Body of pancreas (tissue), 4 donors: ENCODE measurements at places on chromosomes 16 and 17. TPM values are rescaled to one million over a fixed set of nuclear protein-coding genes. Genes with fewer than 3 reads are reported as not detected.

DNA sequence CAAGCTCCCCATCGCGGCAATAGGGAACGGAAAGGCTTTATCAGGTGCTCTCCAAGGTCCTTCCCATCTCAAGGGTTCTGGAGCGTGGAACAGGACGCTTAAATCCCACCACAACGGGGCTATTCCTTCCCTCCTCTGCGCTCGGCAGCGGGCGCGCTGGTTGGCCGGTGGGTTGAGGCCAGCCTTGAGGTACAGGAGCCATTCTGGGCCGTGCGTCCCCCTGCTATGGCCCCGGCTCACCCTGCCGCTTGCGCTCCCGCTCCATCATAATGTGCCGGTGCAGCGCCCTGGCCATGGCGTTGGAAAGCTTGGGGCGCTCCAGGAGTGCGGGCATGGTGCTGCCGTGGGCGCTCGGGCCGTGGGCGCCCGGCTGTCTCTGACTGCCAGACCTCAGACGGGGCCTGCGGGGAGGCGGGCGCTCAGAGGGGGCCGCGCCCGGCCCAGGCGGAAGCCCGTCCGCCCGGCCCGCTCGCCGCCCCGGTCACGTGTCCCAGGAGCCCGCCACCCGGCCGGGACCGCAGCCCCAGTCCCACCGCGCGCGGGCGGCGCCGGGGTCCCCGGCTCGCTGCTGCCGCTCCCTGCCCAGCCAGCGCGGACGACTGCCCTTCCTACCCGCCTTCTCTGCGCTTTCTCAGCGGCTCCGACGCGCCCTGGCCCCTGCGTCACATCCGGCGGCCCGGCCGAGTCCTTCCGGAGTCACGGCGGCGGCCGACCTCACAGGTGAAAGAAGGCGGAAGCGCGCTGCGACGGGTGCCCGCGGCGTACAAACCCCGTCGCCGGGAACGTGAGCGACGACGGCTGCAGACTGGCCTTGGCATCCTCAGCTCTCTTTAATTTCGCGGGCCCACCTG lies at the start of gene GPS2:
TSS of gene GPS2 (minus strand) at position 642 of the 851 bp plus-strand sequence. CDS start at position 334, 308 bp downstream.
- H3K36me3 ChIP-seq: peaks cover 35% of the 10 kb centered on the region
- H3K4me1 ChIP-seq: peaks cover 49% of the 10 kb centered on the region
- H3K27me3 ChIP-seq: no peaks in the 10 kb centered on the region
- peak within 1 kb of the TSS; percentile 91 for H3K4me3 ChIP-seq
- peak within 1 kb of the TSS; percentile 90 for H3K27ac ChIP-seq

GRCh38 chr17:57440522-57441269 lies 184.4 kb downstream of the MSI2 start:
- no peak overlapping the region for H3K27ac ChIP-seq
- peak; percentile 53 for DNase-seq
- H3K4me3 ChIP-seq: no peak overlapping the region
- H3K36me3 ChIP-seq: no peaks in the 10 kb centered on the region
- no peaks in the 10 kb centered on the region for H3K27me3 ChIP-seq

DNA sequence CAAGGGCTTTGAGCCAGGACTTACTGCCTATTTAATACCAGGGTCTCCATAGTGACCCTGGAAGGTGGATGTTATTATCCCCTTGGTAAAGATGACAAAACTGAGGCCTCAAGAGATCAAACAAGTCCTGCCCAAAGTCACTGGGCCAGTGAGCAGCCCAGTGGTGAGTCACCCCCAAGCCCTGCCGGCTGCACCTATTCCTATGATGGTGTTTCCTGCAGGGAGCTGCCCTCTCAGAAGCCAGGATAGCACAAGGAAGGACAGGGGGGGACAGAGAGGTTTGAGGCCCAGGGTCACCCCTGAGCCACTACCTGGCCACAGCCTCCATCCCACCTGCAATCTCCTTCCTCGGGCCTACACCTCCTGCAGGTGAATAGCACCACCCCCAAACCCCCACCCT lies 90.9 kb downstream of the SDK2 start:
- no peaks in the 10 kb centered on the region for H3K27me3 ChIP-seq
- H3K4me3 ChIP-seq: no peak overlapping the region
- no peaks in the 10 kb centered on the region for H3K36me3 ChIP-seq

GRCh38 chr16:51464996-51465395 lies 313.9 kb upstream of the SALL1 start:
- H3K4me3 ChIP-seq: no peak overlapping the region
- H3K27me3 ChIP-seq: no peaks in the 10 kb centered on the region
- no peak for DNase-seq
- no peaks in the 10 kb centered on the region for H3K36me3 ChIP-seq

GRCh38 chr16:86963600-86964575 lies 353.3 kb downstream of the C16orf95 start:
- H3K27ac ChIP-seq: no peak overlapping the region
- no peaks in the 10 kb centered on the region for H3K36me3 ChIP-seq
- no peaks in the 10 kb centered on the region for H3K27me3 ChIP-seq
- H3K4me1 ChIP-seq: no peaks in the 10 kb centered on the region
- DNase-seq: no peak
- H3K4me3 ChIP-seq: no peak overlapping the region

DNA sequence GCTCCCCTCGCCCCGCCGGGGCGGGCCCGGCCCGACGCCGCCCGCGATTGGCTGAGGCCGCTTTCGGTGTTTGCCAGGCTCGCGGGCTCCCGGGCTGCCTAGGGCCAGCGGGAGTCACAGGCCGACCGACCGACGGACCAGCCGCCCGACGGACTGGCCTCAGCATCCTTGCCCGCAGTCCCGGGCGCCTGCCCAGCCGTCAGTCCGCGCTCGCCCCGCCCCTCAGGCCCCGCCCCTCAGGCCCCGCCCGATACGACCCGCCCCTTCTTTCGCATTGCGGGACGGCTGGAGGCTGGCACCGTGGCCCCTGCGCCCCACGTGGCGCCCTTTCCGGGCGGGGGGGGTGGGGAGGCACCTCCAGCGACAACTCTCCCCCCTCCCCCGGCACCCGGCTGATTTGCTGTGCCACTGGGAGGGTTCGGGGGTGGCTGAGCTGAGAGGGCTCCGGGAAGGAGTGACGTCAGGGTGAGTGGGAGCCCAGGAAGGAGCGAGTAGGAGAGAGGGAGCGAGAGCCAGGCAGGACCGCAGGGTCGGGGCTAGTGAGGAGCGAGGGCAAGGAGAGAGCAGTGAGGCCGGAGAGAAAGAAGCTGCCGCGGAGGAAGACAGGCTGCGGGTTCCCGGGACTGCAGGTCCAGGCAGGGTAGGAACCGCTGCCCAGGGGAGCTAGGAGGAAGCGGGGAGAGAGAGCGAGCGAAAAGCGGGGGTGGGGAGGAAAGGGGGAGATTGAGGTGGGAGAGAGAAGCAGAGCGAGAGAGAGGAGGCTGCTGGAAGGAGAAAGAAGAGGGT lies at the start of gene ASPHD1:
TSS of gene ASPHD1 (plus strand) at position 387 of the 786 bp plus-strand sequence. CDS start 484 bp downstream, outside the sequence.
- H3K4me3 ChIP-seq: peak within 1 kb of the TSS; percentile 24
- H3K27me3 ChIP-seq: no peaks in the 10 kb centered on the region
- H3K27ac ChIP-seq: peak within 1 kb of the TSS; percentile 87
- peak; percentile 89 for DNase-seq

DNA sequence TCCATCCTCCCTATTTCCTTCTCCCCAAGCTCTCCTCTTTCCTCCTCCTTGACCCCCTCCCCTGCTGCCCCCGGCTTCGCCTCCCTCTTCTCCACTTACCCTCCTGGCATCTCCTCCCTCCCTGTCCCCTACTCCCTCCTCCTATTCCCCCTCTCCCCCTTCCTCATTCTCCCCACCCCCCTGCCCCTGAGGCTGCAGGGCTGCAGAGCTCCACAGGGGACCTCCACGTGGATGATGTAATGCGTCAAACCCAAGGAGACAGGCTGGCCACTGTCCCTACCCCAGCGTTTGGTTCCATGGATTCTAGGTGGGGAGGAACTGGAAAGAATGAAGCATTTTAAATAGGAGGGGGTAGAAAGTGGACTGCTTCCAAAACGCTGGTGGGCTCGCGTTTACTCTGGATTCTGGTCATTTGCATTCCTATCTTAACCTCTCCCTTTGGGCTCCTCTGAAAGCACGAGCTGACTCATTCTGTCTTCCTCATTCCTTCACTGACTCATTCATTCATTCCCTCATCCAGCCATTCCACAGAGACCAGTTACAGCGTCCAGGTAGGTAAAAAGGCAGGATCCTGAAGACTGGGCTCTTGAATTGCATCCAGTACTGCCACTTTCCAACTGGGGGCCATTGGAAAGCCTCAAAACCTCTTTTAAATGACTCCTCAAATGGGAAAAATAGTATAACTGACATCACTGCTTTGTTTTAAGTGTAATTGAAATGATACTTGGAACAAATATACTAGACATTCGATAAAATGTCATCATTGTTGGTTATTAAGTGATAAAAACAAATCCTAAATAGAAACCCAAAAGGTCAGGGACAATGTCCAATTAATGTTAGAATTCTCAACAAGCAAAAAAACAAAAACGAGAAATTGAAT lies 943 bp upstream of the COTL1 start:
- peak; percentile 41 for DNase-seq
- H3K4me1 ChIP-seq: peaks cover 17% of the 10 kb centered on the region
- H3K36me3 ChIP-seq: no peaks in the 10 kb centered on the region
- no peaks in the 10 kb centered on the region for H3K27me3 ChIP-seq
- no peak overlapping the region for H3K27ac ChIP-seq
- no peak overlapping the region for H3K4me3 ChIP-seq

DNA sequence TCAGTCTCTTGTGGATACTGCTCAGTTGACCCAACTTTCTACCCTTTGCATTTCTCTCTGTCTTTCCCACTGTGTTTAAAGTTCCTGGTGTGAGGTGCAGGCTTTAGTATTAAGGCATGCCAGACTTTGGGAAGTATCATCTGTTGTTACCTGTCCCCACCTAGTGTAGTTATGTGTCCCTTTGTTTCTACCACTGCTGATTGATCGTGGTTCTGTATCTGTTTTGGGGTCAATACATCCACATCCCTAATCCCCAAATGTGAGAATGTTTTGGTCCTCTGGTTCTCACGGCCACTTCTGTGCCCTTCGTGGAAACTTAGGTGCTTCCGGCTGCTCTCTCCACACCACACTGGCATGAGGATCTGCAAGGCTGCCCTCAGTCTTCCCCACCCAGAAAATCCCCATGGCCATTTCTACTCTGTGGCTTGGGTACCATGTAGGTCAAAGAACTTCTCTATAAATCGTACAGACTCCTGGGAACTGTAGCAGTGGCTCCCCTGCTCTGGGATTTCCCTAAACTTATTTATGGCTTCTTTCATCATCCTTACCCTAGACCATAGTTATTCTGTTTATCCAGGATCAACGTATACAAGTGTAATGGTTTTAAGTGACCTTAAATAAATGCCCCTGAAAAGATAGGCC lies 443.2 kb downstream of the XYLT1 start:
- H3K4me1 ChIP-seq: no peaks in the 10 kb centered on the region
- H3K36me3 ChIP-seq: no peaks in the 10 kb centered on the region
- no peak overlapping the region for H3K4me3 ChIP-seq
- no peak overlapping the region for H3K27ac ChIP-seq
- no peak for DNase-seq

GRCh38 chr17:79741751-79742588 lies 11.2 kb downstream of the ENPP7 start:
- H3K27me3 ChIP-seq: no peaks in the 10 kb centered on the region
- H3K4me3 ChIP-seq: no peak overlapping the region
- peaks cover 45% of the 10 kb centered on the region for H3K4me1 ChIP-seq
- H3K27ac ChIP-seq: peak overlapping the region; percentile 25
- H3K36me3 ChIP-seq: no peaks in the 10 kb centered on the region
- DNase-seq: peak; percentile 79

DNA sequence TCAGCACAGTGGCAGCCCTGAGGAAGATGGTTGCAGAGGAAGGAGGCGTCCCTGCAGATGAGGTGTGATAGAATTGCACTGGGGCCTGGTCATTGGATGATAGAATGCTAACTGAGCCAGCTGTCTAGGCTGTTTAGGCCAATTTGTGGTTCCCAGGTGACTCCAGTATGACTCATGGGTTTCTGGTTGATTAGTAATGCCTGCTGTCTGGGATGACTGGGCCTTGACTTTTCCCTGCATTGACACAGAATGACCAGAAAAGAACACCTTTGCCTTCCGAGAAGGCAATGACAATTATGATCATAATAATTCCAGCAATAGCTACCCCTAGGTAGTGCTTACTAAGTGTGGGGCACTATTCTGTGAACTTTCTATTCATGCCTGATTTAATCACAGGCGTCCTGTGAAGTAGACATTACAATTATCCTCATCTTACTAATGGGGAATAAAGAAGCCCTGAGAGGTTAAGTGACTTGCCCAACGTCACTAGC lies 31.5 kb downstream of the USP43 start:
- no peak overlapping the region for H3K4me3 ChIP-seq
- H3K36me3 ChIP-seq: no peaks in the 10 kb centered on the region
- H3K27me3 ChIP-seq: no peaks in the 10 kb centered on the region
- DNase-seq: no peak

GRCh38 chr17:42819939-42820535 lies 4.0 kb downstream of the BECN1 start:
- DNase-seq: peak; percentile 78
- H3K36me3 ChIP-seq: peaks cover 40% of the 10 kb centered on the region
- no peak overlapping the region for H3K27ac ChIP-seq
- H3K4me1 ChIP-seq: peaks cover 24% of the 10 kb centered on the region
- H3K27me3 ChIP-seq: no peaks in the 10 kb centered on the region

GRCh38 chr17:73342541-73343167 lies 30.9 kb upstream of the CDC42EP4 start:
- no peaks in the 10 kb centered on the region for H3K27me3 ChIP-seq
- H3K4me1 ChIP-seq: peaks cover 23% of the 10 kb centered on the region
- H3K4me3 ChIP-seq: no peak overlapping the region
- DNase-seq: no peak
- H3K36me3 ChIP-seq: no peaks in the 10 kb centered on the region
- no peak overlapping the region for H3K27ac ChIP-seq

GRCh38 chr16:11722468-11722808 lies 20.2 kb downstream of the TXNDC11 start:
- no peak overlapping the region for H3K4me3 ChIP-seq
- H3K27ac ChIP-seq: peak overlapping the region; percentile 28
- DNase-seq: no peak
- H3K36me3 ChIP-seq: peaks cover 12% of the 10 kb centered on the region

DNA sequence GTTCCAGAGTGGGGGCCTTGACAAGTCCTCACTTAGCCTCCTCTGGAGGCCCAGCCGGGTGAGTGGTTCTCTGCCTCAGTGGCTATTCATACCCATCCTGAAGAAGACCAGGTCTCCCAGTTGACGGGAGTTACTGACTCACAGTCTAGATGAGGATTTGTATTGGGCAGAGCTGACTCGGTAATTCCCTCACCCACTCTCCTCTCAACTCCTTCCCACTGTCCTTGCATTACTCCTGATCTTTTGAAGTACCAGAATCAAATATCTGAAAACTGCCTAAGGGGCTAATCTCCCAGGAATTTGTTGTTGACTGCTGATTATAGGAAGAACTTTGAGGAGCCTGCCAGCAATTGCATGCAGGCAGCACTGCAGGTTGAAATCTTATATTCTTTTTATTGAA lies 14.2 kb downstream of the SAP30BP start:
- H3K4me1 ChIP-seq: peaks cover 23% of the 10 kb centered on the region
- no peaks in the 10 kb centered on the region for H3K27me3 ChIP-seq
- H3K4me3 ChIP-seq: no peak overlapping the region
- H3K36me3 ChIP-seq: no peaks in the 10 kb centered on the region

- no peak for DNase-seq
- H3K36me3 ChIP-seq: no peaks in the 10 kb centered on the region
- H3K27me3 ChIP-seq: no peaks in the 10 kb centered on the region
- H3K27ac ChIP-seq: no peak overlapping the region
- H3K4me3 ChIP-seq: no peak overlapping the region
- H3K4me1 ChIP-seq: no peaks in the 10 kb centered on the region
Measured at GRCh38 chr17:73542323-73542722, 101.9 kb downstream of the SDK2 start.

Gene UTS2R
- not detected for total RNA-seq

Gene TBC1D3C
- total RNA-seq: not detected

Gene TP53TG3C
- not detected for total RNA-seq

Gene CBFB
- 28.0 TPM for total RNA-seq

Gene SGCA
- total RNA-seq: not detected
